ENCODE measurements at places on chromosomes 2 and 18. TPM values are rescaled to one million over a fixed set of nuclear protein-coding genes. Genes with fewer than 3 reads are reported as not detected.
A peak's percentile ranks its signal among the peaks of the same experiment; 100 is the strongest.

Gene XIRP2
- total RNA-seq: not detected

Gene MGAT4A
- 85.5 TPM for total RNA-seq

Gene BOLL
- total RNA-seq: 0.12 TPM

Gene C2orf74
- 12.7 TPM for total RNA-seq

Gene IDH1
- 21.9 TPM for total RNA-seq

Gene DOK1
- 12.3 TPM for total RNA-seq

Gene CFAP221
- not detected for total RNA-seq

Gene DTNA
- 0.43 TPM for total RNA-seq

Gene SPIRE1
- 1.3 TPM for total RNA-seq

Gene SERPINB7
- total RNA-seq: not detected

Gene GKN2
- total RNA-seq: not detected

Gene GPN1
- total RNA-seq: 45.1 TPM

Gene NOP58
- total RNA-seq: 118 TPM

Gene RAB11FIP5
- 7.4 TPM for total RNA-seq

Gene CDK5R2
- not detected for total RNA-seq

DNA sequence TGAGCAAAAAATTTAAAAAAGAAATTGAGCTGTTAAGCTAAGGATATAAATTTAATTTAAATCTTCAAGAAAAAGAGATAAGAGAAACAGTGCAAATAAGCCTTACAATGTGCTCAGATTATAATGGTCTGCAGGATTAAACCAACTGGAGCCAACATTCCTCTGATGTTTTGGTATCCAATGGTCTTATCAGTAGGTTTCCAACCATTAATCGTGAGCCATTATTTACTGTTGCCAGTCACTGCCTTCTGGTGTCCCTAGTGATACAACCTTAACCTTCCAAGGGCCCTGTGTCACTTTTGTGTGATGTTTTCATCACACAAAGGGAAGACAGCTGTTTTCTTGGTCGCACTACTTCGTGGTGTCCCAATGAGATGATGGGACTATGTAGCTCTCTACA, 134.5 kb upstream of the CTAGE1 start:
- no peak for DNase-seq

- no peak for DNase-seq
Observed at GRCh38 chr2:204611017-204611631, 65.8 kb downstream of the PARD3B start.

GRCh38 chr2:64908406-64908805, 80.8 kb upstream of the SLC1A4 start:
- DNase-seq: no peak

- no peak for DNase-seq
Observed at GRCh38 chr18:70432804-70433400, 144.1 kb downstream of the SOCS6 start.

GRCh38 chr2:238152771-238153688, 5.7 kb upstream of the ERFE start:
- DNase-seq: no peak

GRCh38 chr18:2881088-2881839, 34.5 kb downstream of the EMILIN2 start:
- DNase-seq: peak; percentile 28

- peak; percentile 90 for DNase-seq
Observed at GRCh38 chr2:29115797-29116781, 874 bp downstream of the CLIP4 start.

- peak; percentile 36 for DNase-seq
Observed at GRCh38 chr2:227033471-227034148, 130.4 kb downstream of the COL4A4 start.

GRCh38 chr2:59540864-59541263, 1012.6 kb downstream of the BCL11A start:
- DNase-seq: no peak

DNA sequence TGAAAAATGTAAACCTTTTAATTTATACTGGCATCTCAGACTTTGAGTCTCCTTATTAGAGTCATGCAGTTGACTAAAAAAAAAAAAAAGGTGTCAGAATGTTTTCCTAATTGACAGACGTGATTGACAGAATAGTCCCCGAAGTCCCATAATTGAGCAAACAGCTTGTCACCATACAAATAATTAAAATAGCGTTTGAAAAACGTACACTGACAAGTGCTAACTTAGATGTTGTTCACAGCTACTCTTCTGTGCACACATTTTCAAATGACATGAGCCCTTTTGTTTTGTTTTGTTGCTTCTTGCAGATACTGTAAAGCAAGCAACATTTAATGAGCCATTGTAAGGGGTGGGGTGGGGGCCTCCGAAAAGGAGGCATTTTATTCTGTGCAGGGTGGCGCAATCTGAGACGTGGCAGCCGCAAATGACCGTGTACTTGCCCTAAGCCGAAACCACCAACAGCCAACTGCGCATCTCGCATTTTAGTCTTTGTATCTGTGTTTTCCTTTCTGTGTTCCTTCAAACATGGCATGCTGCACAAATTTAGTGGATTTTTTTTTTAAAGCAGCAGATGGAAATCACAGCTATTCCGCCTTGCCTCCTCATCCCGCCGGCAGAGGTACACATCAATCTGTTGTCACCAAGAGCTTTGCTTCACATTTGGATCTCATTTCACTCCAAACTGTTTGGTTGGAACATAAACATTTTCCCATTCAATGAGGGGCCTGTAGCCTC, 52.4 kb downstream of the LPIN1 start:
- no peak for DNase-seq

DNA sequence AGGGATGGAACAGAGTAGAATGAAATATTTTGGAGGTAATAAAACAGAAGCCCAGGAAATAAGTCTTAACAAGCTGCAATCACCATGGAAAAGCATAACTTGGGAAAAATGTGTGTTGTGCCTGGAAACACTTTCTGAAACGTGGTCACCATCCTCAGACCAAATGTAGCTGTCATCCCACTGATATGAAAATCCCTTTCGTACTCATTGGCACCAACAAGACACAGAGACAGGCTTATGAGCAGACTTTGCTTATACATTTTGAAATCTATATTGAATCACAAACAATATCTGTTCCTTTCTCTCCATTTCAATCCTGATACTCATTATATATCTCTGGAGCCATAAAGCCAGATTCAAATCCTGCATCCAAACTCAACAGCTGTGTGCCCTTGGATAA, 28.7 kb downstream of the MREG start:
- DNase-seq: no peak

DNA sequence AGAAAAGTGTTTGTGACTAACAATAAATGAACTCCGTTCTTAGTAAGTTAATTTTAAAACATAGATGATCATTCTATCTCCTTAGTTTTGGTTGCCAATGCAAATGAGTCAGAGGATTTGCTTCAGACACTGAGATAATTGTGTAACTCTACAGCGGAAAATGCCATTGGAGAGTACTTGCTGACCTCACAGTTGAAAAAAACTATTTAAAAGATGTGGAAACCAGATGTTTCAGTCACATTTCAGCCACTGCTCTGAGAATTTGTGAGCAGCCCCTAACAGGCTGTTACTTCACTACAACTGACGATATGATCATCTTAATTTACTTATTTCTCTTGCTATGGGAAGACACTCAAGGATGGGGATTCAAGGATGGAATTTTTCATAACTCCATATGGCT, at the start of gene TNFAIP6:
Gene TNFAIP6 (plus strand): TSS at position 234 of the 400 bp plus-strand sequence. CDS start 75 bp downstream, at position 309.
- no peak for DNase-seq

GRCh38 chr2:68936889-68937288, 15.8 kb downstream of the GKN2 start:
- no peak for DNase-seq

DNA sequence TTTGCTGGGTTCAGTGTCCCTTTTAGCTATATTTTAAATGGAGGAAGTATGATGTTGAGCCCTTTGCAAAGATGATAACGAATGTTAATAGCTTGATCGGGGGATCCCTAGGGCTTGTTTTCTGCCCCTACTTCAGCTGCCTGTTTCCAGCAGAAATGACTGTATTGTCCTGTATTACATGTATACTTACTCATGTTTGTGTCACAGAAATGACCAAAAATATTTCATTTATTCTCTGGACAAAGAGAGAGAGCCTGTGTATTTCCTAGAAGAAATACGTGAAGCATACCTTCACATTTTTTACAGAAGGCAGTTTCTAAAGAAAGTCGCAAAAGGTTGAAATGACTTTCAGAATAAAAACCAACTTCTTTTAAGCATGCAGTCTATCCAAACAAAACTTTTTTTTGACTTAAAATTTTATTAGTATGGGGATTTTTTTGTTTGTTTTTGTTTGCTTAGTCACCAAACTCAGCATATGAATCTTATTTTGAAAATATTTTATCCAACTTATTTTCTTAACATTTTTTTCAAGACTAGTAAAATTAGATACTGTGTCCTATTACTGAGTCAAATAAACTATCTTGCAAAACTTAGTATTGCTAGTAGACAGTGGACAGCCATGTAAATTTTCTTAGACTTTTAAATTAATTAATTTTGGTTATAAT, 68.9 kb downstream of the PTRHD1 start:
- DNase-seq: no peak

DNA sequence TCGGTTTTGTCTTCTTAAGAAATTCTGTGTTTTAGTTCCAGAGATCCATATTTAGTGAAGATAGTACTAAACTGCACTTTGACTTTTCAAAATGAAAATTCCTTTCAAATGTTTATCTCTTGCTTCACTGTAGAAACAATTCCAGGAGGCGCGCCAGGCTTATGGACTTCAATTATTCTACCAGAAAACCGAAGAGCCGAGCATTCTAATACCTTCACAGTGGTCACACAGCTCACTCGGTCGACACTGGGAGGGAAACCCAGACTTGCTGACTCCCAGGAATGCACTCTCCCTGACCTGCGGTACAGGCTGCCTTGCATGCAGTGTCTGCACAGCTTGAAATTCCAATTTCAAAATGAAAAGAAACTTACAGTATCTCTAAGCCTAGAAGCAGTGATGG, 119.9 kb upstream of the PIEZO2 start:
- no peak for DNase-seq

DNA sequence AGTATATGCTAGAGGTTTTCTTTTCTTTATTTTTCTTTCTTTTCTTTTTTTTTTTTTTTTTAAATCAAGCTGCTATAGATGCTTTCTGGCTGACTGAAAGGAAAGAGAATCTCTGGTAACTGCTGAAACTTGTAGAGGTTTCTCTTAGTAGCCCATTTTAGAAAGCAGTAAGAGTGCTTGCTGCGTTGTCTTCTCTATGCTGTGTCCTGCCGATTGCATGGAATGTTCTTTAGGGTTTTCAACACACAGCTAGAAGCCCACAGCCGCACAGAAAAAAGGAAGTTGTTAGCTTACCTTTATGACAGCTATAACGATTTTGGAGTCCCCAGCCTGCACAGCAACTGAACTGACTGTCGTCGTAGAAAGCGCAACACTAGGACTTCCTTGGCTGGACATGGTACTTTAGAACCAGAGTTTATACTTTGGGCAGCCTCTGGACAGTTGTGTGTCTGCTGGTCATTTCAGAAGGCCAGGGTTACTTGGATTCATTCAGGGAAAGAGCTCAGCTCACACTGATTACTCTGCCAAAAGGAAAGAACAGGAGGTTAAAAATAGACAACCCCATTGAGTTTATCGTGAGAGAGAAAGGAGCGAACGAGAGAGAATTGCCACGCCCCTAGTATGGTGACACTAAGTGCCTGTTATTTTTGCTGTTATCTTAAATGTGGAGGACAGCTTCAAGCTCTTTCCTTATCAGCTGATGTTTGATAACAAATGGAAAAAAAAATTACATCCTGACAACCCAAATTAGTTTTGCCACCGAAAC, at the start of gene CCDC141:
Gene CCDC141 (minus strand): TSS at position 592 of the 766 bp plus-strand sequence. CDS start 196 bp downstream, at position 396.
- peak; percentile 50 for DNase-seq

DNA sequence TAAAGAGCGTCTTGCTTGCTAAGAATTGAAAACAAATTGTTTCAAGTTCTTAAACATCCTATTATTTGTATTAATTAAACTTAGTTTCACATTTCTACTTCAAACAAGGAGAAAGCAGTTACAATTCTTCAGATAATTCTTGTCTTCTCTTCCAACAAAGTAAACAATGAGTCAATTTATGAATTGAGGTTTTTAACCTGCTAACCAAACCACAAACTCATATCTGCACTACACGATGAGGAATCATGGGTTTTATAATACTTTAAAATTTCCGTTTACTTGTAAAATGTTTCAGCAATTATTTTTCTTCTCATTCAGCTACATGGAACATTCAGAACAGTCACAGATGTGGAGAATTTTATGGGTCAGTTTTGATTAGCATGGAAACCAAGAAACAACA, 114.2 kb downstream of the SPIRE1 start:
- DNase-seq: no peak
